Hindlimb muscle (tissue), 1 donor: ENCODE measurements at places on chromosomes 2 and 18. TPM values are rescaled to one million over a fixed set of nuclear protein-coding genes. Genes with fewer than 3 reads are reported as not detected.

Gene LIMS2
- polyA plus RNA-seq, result 52.6 TPM

DNA sequence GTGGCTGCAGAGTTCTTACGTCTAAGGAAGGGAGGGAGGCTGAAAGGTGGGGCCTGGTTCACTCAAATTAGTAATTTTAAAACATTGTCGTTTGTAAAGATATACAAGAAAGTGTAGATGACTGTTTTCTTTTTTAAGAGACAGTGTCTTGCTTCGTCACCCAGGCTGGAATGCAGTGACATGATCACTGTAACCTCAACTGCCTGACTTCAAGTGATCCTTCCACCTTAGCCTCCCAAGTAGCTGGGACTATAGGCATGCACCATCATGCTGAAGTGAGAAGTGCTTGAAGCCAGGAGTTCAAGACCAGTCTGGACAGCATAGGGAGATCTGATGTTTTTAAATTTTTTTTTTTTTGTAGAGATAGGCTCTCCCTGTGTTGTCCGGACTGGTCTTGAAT is 52.9 kb downstream of the HNRNPLL start:
- no peak for DNase-seq

GRCh38 chr2:143918465-143918989 is 601.4 kb downstream of the ZEB2 start:
- DNase-seq, result no peak

Gene GULP1
- 18.3 TPM for polyA plus RNA-seq

- DNase-seq, result peak; percentile 93
Measured at GRCh38 chr2:233854241-233854981, at the start of gene HJURP. TSS of gene HJURP (minus strand) at chr2:233854535. CDS start at chr2:233854500, 35 bp downstream.

DNA sequence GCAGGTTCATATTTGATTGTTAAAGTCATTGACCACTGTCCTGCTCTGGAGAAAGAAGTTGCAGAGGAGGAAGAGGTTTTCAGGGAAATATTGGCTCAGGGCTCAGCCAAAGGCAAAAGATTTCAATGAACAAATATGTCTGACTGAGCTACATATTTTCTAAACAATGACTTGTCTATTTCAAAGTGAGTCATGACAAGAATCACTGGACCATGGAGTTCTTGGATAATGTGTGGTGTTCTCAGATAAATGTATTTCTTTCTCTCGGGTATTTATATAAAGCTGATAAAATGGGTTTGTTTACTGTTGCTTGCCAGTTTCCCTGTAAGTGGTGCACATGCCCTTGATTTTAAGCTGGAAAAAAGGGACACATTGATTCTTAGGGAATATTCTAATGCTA is 34.3 kb upstream of the RMP24 start:
- DNase-seq, result no peak
